Activated naive CD4-positive, alpha-beta T cell treated with anti-CD3 and anti-CD28 coated beads, Interleukin-2, amount 50 U/mL, for 72 hours (primary cell): ENCODE measurements at places on chromosomes 7 and 10. TPM values are rescaled to one million over a fixed set of nuclear protein-coding genes. Genes with fewer than 3 reads are reported as not detected.

RBAK gene
- 15.3 TPM for total RNA-seq

PRPS1L1 gene
- total RNA-seq = not detected

CYP2C19 gene
- not detected for total RNA-seq

ANXA8 gene
- total RNA-seq = not detected

IGF2BP3 gene
- 0.56 TPM for total RNA-seq

ASAH2 gene
- 5.8 TPM for total RNA-seq

NPSR1 gene
- not detected for total RNA-seq

SRRM3 gene
- total RNA-seq = not detected

PRKG1 gene
- not detected for total RNA-seq

SDK1 gene
- 1.3 TPM for total RNA-seq

AQP1 gene
- total RNA-seq = not detected

ZPBP gene
- total RNA-seq = not detected

CPXM2 gene
- total RNA-seq = not detected

NUDT13 gene
- 0.18 TPM for total RNA-seq

CDCA7L gene
- 92.3 TPM for total RNA-seq

FAM13C gene
- total RNA-seq = 0.18 TPM

ACTR3C gene
- total RNA-seq = 5.8 TPM

KCNIP2 gene
- 4.2 TPM for total RNA-seq

TBC1D12 gene
- total RNA-seq = not detected

MSS51 gene
- 3.7 TPM for total RNA-seq

GIMAP7 gene
- total RNA-seq = 79.9 TPM

TDRD1 gene
- total RNA-seq = 0.31 TPM

LSM5 gene
- total RNA-seq = 98.1 TPM

PITRM1 gene
- total RNA-seq = 75.0 TPM

POU6F2 gene
- total RNA-seq = 0.16 TPM
